Fibroblast of the conjunctiva (primary cell): ENCODE measurements at places on chromosomes 7 and 10.
A peak's percentile ranks its signal among the peaks of the same experiment; 100 is the strongest.

DNA sequence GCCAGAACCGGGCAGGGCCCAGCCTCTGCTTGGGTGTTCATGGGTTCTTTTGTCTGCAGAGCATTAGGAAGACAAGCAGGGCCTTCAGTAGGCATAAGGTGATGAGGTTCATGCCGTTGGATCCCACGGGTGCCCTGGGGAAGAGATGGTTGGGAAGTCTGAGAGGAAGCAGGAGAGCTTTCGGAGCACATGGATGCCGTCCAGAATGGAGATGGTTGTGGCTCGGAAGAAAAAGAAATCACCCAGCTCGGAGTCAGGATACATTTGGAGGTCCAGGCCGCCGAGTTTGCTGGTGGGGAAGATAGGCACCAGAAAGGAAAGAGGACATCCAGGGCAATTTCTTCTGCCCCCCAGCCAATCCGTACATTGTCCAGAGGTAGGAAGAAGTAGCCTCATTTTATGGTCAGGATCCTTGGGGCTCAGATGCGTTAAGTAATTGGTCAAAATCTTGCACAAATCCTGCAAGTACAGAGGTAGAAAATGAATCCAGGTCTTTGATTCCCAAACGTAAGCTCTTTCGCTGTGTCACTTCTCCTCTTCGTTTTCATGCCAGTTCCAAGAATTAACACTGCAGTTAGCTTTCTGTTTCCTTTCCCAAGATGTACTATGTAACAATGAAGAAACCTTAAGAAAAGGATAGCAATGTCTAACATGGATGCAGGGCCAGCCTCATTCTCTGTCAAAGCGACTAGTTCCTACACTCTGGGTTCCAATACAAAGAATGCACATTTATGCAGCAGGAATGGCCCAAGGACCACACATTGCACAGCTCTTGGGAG, 147.8 kb upstream of the KLF6 start:
- DNase-seq, result no peak

GRCh38 chr7:50656141-50656895, 91.1 kb upstream of the DDC start:
- no peak for DNase-seq

GRCh38 chr7:105837765-105838626, 38.4 kb downstream of the ATXN7L1 start:
- no peak for DNase-seq

DNA sequence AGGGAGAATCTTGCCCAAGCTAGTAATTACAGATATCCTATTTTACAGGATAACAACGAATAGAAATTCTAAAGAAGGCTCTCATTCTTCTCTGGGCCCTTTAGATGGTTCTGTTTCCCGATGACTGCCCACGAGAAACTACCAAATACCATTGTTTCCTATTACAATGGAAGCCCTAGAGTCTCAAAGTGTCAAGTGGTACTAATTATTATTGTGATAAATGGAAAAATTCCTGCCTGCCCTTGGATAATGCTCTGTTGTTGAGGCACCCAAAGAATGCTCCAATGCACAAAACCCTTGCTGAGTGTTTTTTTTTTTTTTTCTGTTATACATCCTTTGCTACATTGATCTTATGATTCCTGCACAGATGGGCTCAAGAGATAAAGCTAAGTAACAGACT, 504.5 kb downstream of the XPNPEP1 start:
- DNase-seq, result no peak

DNA sequence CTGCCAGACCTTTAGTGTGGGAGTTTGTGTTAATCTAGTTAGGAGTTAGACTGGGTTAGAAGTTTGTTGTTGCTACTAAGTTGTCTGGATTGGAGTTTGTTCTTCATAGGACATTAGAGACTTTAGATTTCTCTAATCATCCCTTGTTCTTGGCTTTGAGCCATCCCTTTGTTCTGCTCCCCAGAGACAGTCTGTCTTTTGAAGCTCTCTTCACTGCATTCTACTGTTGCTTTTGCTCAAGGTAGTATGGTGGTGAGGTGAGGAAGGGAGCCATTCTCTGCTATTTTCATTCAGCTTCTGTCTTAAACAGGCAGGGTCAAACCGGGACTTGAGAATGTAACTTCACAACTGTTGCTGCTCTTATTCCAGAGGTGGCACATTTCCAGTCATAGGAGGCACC, 10.4 kb upstream of the TARP start:
- no peak for DNase-seq

DNA sequence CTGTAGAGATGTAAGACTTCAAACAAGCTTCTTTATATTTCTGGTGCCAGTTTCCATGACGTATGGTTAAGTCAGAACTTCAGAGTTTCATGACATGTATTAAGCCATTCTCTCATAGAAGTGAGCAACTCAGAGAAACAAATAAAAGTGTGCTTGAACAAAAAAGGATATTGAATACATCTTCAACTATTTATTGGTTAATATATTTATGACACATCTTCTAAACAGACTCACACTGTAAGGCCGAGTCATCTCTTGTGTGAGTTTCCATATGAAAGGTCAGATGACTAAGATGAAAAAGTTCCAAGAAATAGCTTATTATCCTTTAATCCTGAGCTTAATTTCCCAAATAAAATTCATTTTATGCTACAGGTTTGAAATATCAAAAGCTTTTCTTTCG, 105.5 kb upstream of the CSTF2T start:
- no peak for DNase-seq

GRCh38 chr7:16136896-16137295, 284.4 kb downstream of the CRPPA start:
- no peak for DNase-seq

DNA sequence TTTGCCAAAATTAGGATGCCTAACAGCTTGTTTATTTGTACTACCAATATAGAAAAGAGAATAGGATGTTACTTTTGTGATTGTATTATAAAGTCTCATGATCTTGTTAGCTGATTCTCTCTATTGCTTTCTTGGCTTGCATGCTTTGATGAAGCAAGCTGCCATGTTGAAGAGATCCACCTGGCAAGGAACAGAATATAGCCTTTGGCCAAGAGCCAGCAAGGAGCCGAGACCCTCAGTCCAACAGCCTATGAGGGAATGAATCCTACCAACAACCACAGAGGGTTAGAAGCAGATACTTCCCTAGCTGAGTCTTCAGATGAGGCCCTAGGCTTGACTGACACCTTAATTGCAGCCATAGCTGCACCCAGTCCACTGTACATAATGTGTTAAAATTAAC, 41.2 kb downstream of the NEUROD6 start:
- DNase-seq, result no peak

GRCh38 chr10:24617771-24618396, 105.8 kb downstream of the ARHGAP21 start:
- peak; percentile 17 for DNase-seq

GRCh38 chr7:137036768-137037167, 168.3 kb downstream of the CHRM2 start:
- DNase-seq, result no peak

- no peak for DNase-seq
These were observed 28.1 kb upstream of the SFTPD start for GRCh38 chr10:79976999-79977398.

GRCh38 chr7:50724526-50725520, 57.9 kb downstream of the GRB10 start:
- DNase-seq, result no peak

DNA sequence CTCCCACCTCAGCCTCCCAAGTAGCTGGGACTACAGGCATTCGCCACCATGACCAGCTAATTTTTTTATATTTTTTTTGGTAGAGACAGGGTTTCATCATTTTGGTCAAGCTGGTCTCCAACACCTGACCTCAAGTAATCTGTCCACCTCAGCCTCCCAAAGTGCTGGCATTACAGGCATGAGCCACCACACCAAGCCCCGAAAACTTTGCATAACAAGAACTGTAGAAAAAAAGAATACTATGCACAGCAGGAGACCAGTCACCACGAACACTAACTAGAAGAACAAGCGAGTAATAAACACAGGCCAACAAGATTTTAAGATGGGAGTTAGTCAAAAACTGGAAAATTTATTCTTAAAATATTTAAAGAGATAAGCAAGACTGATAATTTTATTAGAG, 447.0 kb downstream of the ETV1 start:
- DNase-seq, result no peak

DNA sequence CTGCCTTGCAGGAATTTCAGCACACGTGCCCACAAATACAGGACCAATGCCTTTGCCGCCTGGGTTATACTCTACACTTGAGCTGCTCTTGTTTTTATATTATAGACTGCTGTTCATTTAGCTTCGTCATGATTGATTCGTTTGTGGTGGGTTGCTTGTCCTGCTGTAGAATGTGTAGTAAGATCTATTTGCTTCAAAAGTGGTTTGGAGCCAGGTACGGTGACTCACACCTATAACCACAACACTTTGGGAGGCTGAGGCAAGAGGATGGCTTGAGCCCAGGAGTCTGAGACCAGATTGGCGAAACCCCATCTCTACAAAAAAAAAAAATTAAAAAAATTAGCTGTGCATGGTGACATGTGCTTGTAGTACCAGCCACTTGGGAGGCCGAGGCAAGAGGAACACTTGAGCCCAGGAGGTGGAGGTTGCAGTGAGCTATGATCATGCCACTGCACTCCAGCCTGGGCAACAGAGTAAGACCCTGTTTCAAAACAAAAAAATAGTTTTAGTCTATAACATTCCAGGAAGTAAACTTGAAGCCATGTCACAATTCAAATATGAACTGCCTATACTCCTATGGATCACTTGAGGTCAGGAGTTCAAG, 9.0 kb upstream of the RHBDD2 start:
- DNase-seq, result no peak

- DNase-seq, result no peak
These were observed 11.4 kb upstream of the PAX4 start for GRCh38 chr7:127629268-127629854.

- no peak for DNase-seq
These were observed 48.3 kb downstream of the ANKIB1 start for GRCh38 chr7:92293896-92294590.

- no peak for DNase-seq
These were observed 56.9 kb upstream of the PPP1R3C start for GRCh38 chr10:91689731-91690168.

GRCh38 chr7:32051128-32051527, 19.1 kb downstream of the PDE1C start:
- DNase-seq, result no peak

DNA sequence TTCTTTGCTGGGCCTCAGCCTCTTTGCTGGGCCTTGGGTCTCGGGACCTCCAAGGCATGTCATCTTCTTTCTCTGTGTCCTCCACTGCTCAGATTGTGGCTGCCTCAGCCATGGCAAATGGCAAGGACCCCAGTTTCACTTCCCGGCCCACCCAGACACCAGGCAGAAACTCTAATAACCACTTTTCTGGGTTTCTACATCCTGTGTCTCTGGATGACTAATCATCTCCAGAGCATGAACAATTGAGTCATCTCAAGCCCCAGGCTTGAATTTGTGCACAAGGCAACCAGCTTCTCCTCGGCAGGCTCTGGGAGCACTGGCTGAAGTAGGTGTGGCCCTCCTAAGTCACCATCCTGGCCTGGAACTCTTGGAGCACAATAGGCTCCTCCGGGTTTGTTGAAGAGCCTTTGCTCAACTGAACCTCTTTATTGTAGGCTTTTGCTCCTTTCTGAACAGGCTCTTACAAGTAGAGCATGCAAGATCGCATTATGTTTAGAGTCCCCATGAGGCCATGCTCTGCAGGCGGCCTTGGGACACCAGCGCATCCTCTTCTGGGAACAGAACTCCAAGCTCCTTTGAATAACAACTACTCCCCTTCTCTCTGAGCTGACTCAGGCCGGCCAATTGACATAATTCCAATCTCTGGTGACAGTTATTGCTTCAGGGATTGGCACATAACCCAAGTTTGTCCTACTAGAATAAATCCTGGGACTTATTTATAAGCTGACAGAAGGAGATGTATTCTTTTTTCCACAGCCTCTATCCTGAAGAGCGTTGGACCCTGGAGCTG, 218.1 kb downstream of the WDR11 start:
- no peak for DNase-seq

DNA sequence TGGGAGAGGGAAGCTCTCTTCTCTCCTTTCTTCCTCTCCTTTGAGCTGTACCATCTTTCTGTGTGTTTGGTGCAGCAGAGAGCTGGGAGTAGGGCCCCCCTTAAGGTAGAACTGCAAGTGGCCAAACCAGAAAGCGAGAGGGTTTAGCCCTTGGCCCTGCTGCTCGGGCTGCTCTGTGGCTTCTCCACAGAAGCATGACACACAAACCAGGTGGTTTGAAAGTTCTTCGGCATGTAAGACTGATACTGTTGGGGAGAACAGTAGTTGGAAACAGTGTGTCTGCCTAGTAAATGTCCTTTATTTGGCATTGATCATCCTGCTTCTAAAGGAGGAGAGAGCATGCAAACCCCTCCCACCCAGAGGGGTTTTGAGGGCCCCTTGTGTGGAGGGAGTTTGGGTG, 277.8 kb downstream of the CELF2 start:
- DNase-seq, result no peak

DNA sequence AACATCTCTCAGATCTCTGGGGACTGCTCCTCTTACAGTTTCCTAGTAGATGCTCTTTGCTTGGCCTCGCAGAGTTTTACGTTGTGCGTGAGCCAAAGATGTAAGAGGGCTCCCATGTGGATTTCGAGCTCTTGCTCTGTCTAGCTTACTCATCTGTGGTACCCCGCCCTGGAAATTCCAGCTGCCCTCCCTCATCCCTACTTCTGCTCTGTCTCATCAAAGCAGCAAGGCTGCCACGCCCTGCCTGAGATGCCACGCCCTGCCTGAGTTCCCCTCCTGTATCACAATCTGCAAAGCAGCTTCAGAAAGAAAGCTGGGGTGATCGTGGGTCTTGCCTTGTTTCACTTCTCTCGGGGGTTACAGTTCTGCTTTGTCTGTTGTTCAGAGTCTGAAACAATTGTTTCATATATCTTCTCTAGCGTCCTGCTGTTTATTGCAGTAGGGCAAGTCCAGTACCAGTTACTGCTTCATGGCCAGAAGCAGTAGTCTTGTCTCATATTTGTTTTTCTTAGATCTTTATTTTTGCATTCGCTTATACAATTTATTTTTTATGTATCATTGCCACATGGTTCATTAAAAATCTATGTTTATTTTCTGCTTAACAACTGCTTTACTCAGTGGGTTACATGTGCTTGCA, 36.1 kb upstream of the CCNY start:
- DNase-seq, result peak; percentile 93

- peak; percentile 90 for DNase-seq
These were observed 141.4 kb upstream of the PRKCQ start for GRCh38 chr10:6721480-6721879.

- DNase-seq, result no peak
These were observed 43.4 kb upstream of the ELMO1 start for GRCh38 chr7:37491919-37492694.

GRCh38 chr10:73207883-73208282, 39.2 kb downstream of the DNAJC9 start:
- no peak for DNase-seq

- DNase-seq, result no peak
These were observed 9.9 kb downstream of the EPDR1 start for GRCh38 chr7:37930226-37930948.

GRCh38 chr10:93085272-93085859, 11.7 kb downstream of the CYP26A1 start:
- no peak for DNase-seq

DNA sequence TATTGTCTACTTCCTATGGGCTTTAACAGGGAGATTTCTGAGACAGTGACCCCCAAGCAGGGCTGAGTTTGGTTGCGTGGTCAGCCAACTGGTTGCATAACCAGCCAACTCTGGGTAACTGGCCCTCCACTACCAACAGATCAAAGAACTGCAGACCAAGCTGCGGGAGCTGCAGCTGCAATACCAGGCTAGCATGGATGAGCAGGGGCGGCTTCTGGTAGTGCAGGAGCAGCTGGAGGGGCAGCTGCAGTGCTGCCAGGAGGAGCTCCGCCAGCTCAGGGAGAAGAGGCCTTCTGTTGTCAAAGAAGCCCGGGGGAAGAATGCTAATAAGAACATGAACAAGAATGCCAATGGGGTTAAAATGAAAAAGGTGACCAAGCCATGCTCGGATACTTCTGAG, 15.7 kb upstream of the FLNC start:
- no peak for DNase-seq

GRCh38 chr7:87328281-87328680, 17.2 kb upstream of the CROT start:
- DNase-seq, result no peak
